ENCODE measurements at places on chromosomes 2 and 18. TPM values are rescaled to one million over a fixed set of nuclear protein-coding genes. Genes with fewer than 3 reads are reported as not detected.

The SERPINB13 gene
- total RNA-seq, result 281 TPM

The NEDD4L gene
- 16.2 TPM for total RNA-seq

The AQP12B gene
- total RNA-seq, result not detected

The LIPG gene
- 8.6 TPM for total RNA-seq

The ERLEC1 gene
- 15.5 TPM for total RNA-seq

The LRRTM1 gene
- not detected for total RNA-seq

The MROH2A gene
- 0.52 TPM for total RNA-seq

The SERPINB11 gene
- total RNA-seq, result 7.1 TPM

The SPC25 gene
- total RNA-seq, result 6.0 TPM

The MAP3K19 gene
- not detected for total RNA-seq

The TUBA4B gene
- total RNA-seq, result not detected

The TMEM185B gene
- 20.3 TPM for total RNA-seq

The WNT10A gene
- 3.4 TPM for total RNA-seq

The RAB31 gene
- total RNA-seq, result 50.0 TPM

The DYNC1I2 gene
- 75.7 TPM for total RNA-seq

The POTEJ gene
- total RNA-seq, result not detected

The CNRIP1 gene
- total RNA-seq, result 1.6 TPM

The PNO1 gene
- total RNA-seq, result 10.8 TPM

The CTLA4 gene
- 0.52 TPM for total RNA-seq

The FAM161A gene
- total RNA-seq, result 1.3 TPM

The ANO7 gene
- 0.12 TPM for total RNA-seq

The CCDC142 gene
- total RNA-seq, result 4.6 TPM

The DCDC2C gene
- total RNA-seq, result not detected

The RBKS gene
- 4.5 TPM for total RNA-seq

The PLB1 gene
- total RNA-seq, result 1.6 TPM

The TYMS gene
- total RNA-seq, result 28.4 TPM

The ADD2 gene
- 0.56 TPM for total RNA-seq

The SRD5A2 gene
- not detected for total RNA-seq

The KIF1A gene
- 0.12 TPM for total RNA-seq

The SAG gene
- total RNA-seq, result not detected

The CYP1B1 gene
- total RNA-seq, result 2.0 TPM

The PRSS56 gene
- not detected for total RNA-seq

The HOXD12 gene
- total RNA-seq, result not detected

The IKZF2 gene
- total RNA-seq, result 66.4 TPM

The MYOM1 gene
- 0.32 TPM for total RNA-seq

The CYBRD1 gene
- 7.2 TPM for total RNA-seq

The GNLY gene
- 0.44 TPM for total RNA-seq
